Right forelimb (tissue), 1 donor: ENCODE measurements at places on chromosomes 4 and X.

DNA sequence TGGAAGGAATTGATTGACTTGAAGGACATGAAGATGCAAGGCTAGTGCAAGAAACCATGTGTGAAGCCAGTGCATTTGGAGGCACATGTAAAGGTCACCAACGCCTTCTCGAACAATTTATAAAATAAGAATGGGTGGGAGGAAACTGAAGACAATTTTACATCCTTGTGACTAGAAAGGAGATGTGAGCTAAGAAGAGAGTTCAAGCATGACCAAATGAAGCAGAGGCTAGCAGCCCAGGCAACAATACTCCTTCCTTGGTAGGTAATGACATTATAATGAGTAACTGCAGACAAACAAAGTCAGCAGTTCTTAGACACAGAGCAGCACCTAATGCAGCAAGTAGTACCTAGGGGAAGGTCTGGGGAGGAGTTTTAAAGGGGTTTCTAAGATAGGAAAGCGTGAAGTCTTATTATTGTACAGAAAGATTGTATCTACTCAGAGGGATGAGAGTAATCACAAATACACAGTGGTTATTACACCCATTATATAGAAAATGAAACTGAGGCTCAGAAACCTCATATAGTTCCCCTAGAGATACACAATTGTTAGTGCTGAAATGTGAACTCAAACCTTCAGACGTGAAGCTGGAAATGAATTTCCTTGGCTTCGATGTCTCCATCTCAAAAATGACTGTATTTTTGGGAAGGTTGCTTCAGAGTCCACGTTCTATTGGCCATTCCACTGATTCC is 56.1 kb downstream of the ATXN3L start:
- DNase-seq: no peak

DNA sequence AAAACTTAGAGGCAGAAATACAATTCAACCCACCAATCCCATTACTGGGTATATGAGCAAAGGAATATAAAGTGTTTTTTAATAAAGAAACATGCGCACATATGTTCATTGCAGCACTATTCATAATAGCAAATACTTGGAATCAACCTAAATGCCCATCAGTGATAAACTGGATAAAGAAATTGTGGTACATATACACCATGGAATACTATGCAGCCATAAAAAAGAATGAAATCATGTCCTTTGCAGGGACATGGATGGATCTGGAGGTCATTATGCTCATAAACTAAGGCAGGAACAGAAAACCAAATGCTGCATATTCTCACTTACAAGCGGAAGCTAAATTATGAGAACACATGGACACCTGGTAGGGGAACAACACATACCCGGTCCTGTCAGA is 807.7 kb upstream of the INTU start:
- DNase-seq: no peak

GRCh38 chr4:175560604-175561003 is 251.5 kb downstream of the GPM6A start:
- DNase-seq: no peak

- DNase-seq: no peak
Observed at GRCh38 chr4:23884741-23885140, 5.1 kb downstream of the PPARGC1A start.

GRCh38 chr4:147960971-147961370 is 229.1 kb downstream of the ARHGAP10 start:
- no peak for DNase-seq

- no peak for DNase-seq
Observed at GRCh38 chr4:139986689-139987501, 167.1 kb downstream of the MAML3 start.

GRCh38 chr4:146098978-146099377 is 76.5 kb upstream of the LSM6 start:
- no peak for DNase-seq

GRCh38 chr4:89100853-89101252 is 10.5 kb upstream of the TIGD2 start:
- DNase-seq: no peak

GRCh38 chr4:2646396-2647149 is 109.6 kb downstream of the TNIP2 start:
- DNase-seq: no peak

DNA sequence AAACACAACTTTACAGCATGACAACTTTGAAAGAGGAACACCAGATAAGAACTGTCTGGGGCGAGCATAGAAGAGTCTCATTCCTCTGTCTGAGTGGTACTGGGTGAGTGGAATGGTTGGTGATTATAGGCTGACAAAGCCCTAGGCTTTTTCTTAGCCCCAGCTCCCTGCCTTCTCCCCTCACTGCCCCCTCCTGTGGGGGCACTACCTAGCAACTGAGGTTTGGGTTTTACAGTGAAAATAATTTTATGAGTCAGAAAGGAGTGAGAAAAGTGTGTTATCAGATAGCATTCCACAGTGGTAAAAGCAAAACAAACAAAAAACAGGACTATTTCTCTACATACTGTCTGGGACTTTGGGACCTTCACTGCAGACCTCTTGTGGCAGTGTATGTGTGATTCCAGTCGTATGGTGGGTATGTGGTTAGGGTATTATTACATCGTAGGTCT is 10.5 kb upstream of the TMEM165 start:
- DNase-seq: no peak

DNA sequence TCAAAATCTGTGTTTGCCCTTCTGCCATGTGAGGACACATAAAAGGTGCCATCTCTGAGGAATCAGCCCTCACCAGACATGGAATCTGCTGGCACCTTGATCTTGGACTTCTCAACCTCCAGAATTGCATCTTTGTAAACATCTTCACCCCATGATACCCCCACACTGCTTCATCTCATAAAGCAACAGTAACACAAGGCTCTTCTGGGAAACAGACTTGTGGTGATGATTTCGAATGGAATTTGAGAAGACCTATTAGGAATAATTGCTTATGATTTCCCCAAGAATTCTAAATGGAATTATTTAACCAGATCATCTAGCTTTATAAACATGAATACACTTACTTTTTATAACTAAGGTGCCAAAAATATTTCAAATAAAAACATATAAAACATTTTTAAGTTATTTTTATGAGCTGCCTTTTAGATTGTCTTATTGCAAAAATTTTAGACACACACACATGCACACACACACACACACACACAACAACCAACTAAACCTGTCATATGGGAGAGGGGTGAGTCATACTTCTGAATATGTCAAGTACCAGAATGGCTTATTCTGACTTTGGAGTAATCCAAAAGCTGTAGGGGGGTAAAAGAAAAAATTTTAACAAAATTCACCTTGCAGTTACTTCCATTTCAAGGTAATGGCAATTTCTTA is 82.0 kb downstream of the USP46 start:
- DNase-seq: no peak

- no peak for DNase-seq
Observed at GRCh38 chr4:37827030-37827685, 672 bp downstream of the PGM2 start.

GRCh38 chrX:50801135-50801534 is 12.9 kb downstream of the SHROOM4 start:
- DNase-seq: no peak

DNA sequence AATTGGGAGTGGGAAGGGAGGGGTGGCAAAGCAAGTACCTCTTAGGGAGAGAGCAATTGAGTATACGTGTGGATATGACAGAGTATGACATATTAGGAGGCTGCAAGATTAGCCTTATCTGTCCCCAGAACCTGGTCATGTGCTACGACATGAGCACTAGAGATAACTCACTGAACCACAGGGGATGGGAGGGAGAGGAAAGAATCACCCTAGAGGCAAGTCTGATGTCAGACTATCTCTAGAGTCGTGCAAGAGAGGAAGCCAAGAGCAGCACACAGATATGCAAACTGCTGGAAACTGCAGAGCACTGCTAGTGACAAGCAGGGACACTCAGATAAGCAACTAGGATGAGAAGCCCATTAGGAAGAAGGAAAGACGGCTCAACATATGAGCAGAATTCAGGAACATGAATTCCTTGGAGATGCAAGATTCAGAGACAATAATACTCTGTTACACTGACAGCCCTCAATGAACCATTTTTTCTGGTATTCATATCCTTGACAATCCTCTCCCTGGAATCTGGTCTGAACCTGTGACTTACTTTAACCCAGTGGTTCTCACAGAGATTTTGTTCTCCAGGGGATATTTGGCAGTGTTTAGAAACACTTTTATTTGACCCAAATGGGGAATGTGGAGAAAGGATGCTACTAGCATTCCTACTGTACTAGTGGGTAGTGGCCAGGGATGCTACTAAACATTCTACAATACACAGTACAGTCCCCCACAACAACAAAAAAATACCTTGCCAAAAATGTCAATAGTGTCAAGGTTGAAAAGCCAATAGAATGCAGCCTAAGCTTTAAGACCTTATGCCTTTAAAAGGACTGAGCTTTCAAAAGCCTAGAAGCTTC is 84.0 kb upstream of the BMP2K start:
- DNase-seq: no peak

GRCh38 chrX:9677098-9677739 is 88.4 kb downstream of the GPR143 start:
- peak; percentile 56 for DNase-seq

- no peak for DNase-seq
Observed at GRCh38 chrX:53284684-53285447, 3.5 kb upstream of the IQSEC2 start.

DNA sequence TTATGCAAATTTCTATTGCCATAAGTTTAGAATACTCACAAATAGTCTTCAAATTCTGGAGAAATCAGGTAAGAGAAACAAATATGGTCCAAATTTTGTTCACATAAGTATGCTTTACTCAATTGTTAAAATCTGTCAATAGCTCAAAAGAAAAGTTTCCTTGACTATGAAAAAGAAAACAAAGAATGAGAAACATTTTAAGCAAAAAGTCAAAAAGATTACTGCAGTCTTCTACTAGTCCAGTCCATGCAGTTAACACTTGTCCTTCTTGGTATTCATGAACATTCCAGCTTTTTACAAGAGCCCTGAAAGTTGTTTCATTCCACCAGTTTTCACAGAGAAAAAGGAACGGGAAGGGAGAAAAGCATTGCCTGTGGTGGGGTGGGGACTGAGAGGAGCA is 54.7 kb upstream of the ZXDA start:
- no peak for DNase-seq

- no peak for DNase-seq
Observed at GRCh38 chr4:81635739-81636138, 164.0 kb upstream of the RASGEF1B start.

GRCh38 chr4:78560296-78560963 is 8.9 kb downstream of the ANXA3 start:
- DNase-seq: no peak

DNA sequence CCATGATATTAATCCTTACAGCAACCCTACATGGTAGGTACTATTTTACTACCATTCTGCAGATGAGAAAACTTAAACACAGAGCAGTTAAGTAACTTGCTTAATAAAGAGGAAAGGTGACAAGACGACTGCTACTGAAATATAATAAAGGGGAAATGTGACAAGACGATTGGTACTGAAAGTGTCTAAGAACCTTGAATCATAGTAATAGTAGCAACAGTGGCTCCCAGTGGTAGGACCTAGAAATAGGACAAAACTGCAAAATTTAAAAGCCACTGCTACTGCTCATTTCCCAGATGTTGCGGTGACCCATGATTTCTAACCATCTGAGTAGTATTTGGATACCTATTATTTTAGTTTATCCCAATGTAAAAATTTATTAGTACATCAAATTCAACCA is 89.5 kb downstream of the TASL start:
- no peak for DNase-seq

GRCh38 chrX:53379008-53379710 is 43.3 kb downstream of the SMC1A start:
- DNase-seq: no peak

GRCh38 chrX:153831429-153832150 is 1.2 kb upstream of the PDZD4 start:
- no peak for DNase-seq

GRCh38 chr4:152962150-152962549 is 26.0 kb downstream of the FHDC1 start:
- DNase-seq: no peak

- no peak for DNase-seq
Observed at GRCh38 chrX:2628751-2629315, 62.3 kb upstream of the CD99 start.

DNA sequence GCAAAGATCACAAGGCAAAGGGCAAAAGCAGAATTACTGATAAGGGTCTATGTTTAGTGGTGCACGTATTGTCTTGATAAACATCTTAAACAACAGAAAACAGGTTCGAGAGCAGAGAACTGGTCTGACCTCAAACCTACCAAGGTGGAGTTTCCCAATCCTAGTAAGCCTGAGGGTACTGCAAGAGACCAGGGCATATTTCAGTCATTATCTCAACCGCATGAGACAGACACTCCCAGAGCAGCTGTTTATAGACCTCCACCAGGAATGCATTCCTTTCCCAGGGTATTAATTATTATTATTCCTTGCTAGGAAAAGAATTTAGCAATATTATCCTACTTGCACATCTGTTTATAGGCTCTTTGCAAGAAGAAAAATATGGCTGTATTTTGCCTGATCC is 51.5 kb downstream of the NPNT start:
- DNase-seq: no peak

GRCh38 chrX:22373094-22373493 is 100.4 kb downstream of the CBLL2 start:
- DNase-seq: no peak

DNA sequence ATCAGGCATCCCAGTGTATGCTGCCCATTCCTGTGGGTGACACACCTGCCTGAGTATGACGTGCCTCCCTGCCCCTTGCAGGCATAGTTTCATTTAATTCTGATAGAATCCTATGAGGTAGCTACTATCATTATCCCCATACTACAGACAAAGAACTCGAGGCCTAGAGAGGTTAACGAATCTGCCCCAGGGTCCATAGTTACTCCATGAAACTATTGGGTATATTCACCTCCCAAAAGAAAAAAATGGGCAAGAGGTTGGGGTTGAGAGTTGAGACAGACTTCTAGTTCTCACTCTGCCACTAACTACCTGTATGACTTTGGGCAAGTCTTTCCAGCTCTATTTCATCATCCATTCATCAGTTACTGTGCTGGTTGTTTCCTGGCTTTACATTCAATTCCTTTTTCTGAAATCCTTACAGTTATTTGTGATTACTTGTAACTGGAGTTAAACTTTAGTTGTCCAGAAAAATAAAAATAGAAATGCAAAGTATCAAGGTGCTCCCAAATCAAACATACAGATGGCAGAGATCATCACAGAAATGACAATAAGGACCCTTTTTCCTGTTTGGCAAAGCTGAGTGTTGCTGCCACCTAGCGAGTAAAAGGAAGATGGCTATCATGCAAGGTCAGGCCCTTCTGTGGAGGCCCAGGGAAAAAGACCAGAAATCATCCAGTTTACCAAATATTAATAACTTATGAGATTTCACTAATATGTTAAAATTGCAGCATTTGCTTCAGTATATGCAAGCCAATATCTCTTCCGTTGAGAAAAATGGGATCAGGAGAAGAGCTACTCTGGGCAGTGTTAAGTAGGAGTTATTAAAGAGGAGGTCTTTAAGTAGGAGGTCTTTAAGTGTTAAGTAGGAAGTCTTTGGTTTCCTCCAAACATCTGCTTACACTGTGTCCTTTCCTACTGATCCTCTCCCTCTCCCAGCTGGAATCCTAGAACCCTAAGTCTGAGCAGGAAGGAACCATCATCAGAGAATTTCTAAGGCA is 17.1 kb upstream of the MAP7D3 start:
- DNase-seq: no peak
